ENCODE measurements at places on chromosomes 7 and 10.

DNA sequence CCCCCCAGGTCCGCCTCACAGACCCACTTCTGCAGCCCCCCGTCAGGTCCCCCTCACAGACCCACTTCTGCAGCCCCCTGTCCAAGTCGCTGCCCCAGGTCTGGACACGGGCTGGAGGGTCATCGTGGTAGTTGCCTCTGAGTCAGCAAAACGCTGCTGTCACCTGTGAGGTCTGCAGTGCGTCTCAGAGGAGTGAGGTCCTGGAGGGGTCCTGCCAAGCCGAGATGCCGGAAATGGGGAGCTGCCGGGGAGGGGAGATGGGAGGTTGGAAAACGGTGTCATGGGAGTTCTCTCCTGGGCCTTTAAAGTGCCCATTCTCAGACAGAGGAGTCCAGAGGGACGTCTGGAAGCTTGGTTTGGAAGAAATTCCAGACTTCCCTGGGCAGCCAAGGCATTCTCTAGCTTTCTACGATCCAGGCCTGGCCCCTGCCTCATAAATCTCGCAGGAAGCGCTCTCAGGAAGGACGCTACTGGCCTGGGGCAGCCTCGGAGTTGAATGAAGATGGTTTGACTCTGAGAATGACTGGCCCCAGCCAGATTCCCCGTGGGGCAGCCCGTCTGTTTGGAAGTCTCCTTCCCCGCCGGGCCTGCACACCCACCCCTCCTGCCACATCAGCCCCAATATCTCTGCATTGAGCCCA lies 38.7 kb downstream of the CALML3 start:
- DNase-seq = no peak

DNA sequence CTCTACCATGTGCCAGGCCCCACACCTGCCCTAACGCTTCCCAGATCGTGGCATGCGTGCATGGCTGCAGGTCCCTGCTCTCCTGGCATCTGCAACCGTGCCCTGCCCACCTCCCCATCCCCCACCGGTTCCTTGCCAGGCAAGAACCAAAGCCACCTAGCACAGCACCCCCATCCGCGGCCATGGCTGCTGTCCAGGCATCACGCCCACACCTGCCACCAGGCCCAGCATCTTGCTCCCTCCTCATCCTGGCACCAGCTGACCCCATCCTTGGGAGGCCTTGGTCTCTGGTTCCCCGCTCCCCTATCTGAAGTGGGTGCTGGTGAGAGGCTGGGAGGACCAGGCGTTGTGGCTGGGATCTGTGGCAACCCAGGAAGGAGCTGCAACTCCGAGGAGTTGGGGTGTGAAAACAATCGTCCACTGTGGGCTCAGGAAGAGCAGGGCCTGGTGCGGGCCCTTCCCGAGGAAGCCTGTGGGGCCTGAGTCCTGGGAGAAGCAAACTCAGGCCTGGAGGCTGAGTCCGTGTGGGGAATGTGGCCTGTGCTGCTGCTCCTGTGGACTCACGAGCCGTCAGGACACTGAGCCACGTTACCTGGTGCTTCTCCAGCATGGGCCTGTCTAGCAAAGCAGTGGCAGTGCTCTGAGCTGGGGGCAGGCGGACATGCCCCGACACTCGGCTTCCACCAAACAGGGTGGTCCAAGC lies 417.1 kb downstream of the DNAJB6 start:
- no peak for DNase-seq

- no peak for DNase-seq
These were observed 25.3 kb upstream of the SMIM30 start for GRCh38 chr7:113143486-113144257.

DNA sequence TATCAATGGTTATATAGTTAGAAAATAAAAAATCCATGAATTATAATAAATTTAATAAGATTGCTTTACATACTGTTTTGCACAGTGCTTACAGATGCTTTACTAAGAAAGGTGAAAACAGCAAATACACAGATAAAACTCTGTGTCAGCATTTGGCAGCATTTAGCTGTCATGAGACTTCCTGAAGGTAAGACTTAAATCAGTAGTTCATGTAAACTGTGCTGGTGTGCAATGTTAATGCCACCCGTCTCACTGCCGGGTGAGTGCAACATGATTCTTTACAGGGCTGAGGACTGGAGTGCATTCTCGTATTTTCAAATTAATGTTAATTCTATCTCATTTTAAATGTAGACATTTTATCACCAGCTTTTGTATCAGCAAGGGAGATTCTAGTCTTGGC lies 326.2 kb upstream of the POT1 start:
- no peak for DNase-seq

DNA sequence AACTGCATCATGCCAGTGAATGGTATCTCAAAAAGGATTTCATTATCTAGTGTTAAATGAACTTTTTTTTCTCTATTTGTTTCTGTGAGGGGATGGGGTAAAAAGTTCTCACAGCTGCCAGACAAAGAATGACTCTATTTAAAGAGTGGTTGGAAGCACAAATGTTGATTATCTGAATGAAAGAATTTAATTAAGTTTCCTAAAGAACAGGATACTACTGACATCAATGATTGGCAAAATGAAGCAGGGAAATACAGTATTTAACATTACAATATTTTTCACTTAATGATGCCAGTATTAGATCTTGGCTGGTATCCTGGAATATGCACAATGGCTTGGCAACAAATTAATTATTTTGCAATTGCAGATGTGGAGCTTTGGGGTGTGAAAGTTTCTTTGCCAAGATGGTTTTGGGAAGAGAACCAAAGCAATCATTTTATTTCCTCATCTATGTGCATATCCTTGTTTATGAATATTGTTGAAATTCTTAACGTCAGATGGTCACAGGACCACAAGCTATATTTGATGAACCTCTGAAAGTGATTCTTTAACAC lies 336.8 kb downstream of the ARL4A start:
- no peak for DNase-seq

- DNase-seq = no peak
These were observed 154.9 kb upstream of the COL1A2 start for GRCh38 chr7:94239661-94240234.

GRCh38 chr7:16350634-16351033 lies 70.7 kb downstream of the CRPPA start:
- DNase-seq = no peak

DNA sequence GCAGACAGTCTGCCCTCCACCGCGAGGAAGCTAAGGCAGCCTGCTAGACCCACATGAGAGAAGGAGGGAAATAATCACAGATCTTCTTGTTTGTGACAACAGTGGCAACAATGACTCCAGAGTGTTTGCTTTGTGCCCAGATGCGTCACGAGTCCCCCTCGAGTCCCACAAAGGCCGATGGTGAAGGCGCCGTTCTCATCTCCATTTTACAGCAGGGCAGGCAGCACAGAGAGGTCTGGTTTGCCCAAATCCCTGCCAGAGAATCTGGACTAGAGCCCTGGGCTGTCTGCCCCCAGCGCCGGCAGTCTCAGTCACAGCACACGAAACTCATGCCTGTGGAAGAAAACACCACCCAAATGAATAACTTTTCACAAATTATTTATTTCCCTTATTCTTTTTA lies 38.1 kb downstream of the KIAA1549 start:
- DNase-seq = no peak

DNA sequence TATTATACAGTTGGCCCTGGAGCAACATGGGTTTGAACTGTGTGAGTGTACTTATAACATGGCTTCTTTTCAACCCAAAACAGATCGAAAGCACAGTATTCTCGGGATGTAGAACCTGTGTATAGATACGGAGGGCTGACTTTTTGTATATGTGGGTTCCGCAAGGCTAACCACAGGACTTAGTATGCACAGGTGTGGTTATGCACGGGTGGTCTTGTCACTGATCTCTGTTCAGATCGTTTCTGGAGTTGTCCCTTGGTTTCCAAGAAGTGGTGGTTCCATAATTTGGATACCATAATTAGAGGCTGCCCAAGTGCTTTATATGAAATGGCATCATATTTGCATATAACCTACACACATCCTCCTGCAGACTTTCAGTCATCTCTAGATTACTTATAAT lies 10.9 kb upstream of the BHLHA15 start:
- no peak for DNase-seq

DNA sequence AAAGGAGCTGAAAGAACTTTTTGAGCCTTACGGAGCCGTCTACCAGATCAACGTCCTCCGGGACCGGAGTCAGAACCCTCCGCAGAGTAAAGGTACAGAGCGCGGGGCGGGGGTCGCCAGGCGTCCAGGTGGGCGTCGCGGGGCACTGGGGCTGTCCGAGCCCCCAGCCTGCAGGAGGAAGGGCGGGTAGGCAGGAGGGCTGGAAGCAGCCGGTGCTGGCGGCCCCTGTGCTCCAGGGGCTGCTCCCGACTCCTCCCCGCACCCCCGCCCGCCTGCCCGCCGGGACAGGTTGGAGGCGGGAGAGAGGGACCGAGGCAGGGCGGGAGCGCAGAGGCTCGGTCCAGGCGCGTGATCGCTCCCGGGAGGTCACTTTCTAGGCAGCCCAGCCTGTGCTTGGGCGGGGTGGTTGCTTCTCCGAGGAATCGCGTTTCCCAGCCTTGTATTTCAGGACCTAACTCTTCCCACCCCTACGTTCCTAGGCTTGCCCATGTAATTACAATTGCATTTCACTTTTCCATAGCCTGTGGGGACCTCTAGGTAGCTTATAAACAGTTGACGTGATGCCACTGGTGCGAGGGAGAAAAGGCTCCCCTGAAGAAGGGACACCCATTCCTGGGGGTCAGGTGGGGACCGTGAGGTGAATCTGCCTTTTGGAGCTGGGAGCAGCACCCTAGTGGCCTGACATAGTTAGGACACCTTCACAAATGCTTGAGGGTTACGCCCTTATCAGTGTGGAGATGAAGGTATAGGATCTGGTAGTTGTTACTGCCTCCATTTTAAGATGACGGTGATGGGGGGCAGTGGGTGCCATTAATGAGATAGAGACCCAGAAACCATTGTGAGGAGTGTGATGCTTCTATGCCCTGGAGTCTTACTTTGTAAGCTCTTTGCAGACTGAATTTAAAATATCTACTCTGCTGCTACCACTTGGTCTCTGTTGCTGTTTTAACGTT lies 148.2 kb downstream of the CELF2 start:
- peak; percentile 55 for DNase-seq

GRCh38 chr10:88361995-88362807 lies 220.9 kb downstream of the RNLS start:
- DNase-seq = no peak

DNA sequence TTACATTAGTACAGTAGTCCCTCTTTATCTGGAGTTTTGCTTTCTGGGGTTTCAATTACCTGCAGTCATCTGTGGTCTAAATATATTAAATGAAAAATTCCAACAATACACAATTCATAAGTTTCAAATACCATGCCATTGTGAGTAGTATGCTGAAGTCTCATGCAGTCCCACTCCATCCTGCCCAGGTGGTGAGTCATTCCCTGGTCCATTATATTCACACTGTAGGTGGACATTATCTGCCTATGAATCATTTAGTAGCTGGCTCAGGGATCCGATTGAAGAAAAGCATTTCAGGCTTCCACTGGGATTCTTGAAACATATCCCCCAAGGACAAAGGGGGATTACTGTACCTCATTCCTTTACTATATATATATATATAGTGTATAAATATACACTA lies 298.2 kb upstream of the GALNT17 start:
- no peak for DNase-seq

DNA sequence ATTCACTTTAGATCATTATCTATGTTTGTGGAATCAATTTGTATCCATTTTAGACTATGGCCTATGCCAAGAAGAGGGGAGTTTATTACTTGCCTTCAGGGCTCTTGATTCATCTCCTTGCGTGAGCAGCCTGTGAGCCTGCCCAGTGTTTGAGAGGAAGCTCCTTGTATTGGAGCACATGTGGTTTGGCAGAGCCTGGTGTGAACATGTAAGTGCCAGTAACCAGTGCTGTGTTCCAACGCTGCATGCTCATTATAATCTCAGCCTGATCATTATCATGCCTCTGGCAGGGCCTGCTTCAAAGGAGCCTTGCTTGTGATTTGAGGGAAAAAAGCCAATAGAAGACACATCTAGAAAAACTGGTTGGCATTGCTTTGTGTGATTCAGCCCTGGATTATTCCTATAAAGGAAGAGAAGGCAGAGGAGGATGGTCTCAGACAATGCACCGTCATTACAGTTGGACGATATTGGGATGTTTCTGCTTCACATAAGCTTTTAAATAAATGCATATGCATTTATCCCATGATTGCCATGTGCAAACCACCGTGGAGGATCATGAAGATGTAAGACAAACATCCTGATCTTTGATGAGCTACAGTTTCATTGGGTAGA lies 203.4 kb upstream of the AHR start:
- DNase-seq = no peak

DNA sequence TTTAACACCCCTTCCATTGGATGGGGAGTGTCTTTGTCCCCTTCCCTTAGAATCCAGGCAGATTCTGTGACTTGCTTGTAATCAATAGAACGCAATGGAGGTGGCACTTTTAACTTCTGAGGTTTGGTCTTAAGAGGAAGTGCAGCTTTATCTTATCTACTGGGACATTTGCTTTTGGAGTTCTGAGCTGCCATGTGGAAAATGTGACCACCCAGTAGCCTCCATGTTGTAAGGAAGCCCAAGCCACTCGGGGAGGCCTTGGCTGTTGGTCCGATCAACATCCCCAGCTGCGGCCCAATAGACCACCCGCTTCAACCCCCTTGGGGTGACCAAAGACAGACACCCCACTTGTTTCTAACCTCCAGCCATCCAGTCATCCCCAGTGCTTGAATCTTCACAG lies 86.3 kb upstream of the FAM171A1 start:
- no peak for DNase-seq

DNA sequence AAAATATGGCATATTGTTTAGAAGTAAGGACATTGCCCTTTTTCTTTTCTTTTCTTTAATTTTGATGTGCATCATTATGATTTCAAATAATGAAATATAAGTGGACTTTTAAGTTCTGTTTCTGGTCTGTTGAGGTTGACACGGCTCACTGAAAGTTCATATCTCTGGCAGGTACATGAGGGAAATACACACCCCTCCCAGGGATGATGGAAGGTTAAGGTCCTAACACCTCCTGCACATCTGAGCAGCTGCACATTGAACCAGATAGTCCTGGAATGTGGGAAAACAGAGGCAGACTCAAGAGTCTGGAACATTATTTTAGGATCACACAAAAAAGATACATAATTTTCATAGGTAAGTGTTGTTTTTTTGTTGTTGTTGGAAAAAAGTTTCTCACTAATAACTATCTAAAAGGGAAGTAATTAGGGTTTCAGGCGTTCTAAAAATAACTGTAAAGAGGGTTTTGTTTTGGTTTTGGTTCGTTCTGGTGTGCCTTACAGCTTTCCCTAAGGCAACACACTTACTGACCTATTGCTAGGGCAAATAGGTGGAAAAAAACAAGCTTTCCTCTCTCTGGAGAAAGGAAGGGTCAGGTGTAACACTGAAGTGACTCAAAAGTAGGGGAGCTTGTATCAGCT lies 201.2 kb upstream of the PRKCQ start:
- DNase-seq = no peak

GRCh38 chr10:72088889-72089575 lies 681 bp upstream of the SPOCK2 start:
- peak; percentile 55 for DNase-seq
